ENCODE measurements at places on chromosomes 6 and 20.

- no peak overlapping the region for H3K4me3 ChIP-seq
Observed at GRCh38 chr6:43490523-43490939, 13.2 kb downstream of the TJAP1 start.

DNA sequence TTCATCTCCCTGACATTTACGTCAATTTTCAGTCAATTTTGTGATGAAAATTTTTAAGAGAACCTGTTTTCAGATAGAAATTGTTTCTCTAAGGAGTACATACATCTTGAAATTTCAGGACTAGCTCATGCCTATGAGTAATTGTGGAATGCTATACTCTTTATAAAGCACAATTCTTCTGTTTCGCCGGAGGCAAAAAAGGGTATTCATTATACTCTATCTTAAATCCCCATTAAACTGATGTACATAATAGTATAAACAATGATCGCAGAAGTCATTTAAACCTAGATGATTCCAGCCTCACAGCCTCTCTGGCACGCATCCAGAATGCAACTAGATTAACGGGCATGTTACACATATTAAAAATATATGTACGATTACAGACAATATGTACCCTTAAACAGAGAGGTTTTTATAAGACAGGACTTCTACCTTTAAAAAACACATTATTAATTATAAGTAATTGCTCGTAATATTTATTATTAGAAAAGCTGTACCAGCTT, 62.6 kb downstream of the NRSN1 start:
- DNase-seq, result no peak
- H3K27me3 ChIP-seq, result no peaks in the 10 kb centered on the region
- H3K27ac ChIP-seq, result no peak overlapping the region
- H3K36me3 ChIP-seq, result no peaks in the 10 kb centered on the region
- H3K4me1 ChIP-seq, result no peaks in the 10 kb centered on the region
- no peak overlapping the region for H3K4me3 ChIP-seq

DNA sequence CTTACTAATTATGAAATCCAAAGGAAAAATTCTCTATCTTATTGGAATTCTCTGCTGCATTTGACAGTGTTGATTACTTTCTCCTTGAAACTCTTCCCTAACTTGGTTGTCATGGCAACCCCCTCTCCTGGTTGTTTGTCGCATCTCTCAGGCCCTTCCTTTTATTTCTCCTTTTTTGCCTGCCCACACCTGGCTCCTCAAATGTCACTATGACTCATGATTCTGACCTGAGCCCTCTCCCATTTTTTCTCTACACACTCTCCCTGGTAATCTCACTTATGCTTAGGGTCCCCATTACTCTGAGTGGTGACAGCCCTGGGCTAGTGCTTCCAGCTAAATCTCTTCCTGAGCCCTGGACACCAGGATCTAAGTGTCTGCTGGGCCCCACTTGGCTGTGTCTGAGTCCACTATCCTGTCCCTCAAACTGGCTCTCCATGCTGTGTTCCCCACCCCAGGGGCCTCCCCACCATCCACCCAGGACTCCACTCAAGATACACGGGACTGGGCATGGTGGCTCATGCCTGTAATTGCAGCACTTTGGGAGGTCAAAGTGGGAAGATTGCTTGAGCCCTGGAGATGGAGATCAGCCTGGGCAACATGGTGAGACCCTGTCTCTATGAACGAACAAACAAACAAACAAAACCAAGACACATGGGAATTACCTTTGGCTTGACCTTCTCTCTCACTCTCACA, 16.5 kb upstream of the NNAT start:
- no peaks in the 10 kb centered on the region for H3K36me3 ChIP-seq
- H3K27me3 ChIP-seq, result no peaks in the 10 kb centered on the region
- peaks cover 5% of the 10 kb centered on the region for H3K4me1 ChIP-seq
- no peak overlapping the region for H3K27ac ChIP-seq

DNA sequence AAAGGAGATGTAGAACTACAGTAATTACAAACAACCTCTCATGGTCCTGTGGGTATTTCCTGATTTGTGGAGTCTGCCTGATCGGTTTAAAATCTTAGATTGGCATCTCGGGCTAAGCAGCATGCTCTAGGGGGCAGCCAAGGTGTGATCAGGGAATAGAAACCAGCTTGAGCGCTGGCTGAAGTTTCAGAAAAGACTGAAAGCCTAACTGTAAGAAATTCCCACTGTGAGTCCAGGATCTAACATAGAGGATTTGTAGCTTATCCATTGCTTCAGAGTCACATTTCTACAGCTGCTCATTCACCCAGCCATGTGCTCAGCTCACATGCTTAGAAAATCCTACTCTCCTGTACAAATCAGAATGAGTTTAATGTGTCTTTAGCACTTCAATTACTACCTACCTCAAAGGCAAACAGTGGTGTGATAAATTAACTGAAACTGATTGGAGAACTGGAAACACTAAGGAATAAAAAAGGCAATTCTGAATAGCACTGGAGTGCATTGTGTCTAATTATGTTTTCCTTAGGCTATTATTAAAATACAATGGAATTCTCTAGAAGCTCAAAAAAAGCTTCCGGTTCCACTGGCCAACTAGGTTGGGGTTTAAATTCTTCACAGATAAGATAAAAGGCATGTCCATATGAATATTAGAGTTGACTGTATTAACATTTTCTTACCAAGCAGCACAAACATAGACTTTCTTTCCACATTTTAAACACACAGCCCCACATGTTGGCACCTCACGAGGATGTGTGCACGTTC, 73.8 kb upstream of the MPC1 start:
- no peak overlapping the region for H3K4me3 ChIP-seq
- H3K27me3 ChIP-seq, result no peaks in the 10 kb centered on the region
- no peaks in the 10 kb centered on the region for H3K4me1 ChIP-seq
- H3K27ac ChIP-seq, result no peak overlapping the region
- H3K36me3 ChIP-seq, result no peaks in the 10 kb centered on the region

DNA sequence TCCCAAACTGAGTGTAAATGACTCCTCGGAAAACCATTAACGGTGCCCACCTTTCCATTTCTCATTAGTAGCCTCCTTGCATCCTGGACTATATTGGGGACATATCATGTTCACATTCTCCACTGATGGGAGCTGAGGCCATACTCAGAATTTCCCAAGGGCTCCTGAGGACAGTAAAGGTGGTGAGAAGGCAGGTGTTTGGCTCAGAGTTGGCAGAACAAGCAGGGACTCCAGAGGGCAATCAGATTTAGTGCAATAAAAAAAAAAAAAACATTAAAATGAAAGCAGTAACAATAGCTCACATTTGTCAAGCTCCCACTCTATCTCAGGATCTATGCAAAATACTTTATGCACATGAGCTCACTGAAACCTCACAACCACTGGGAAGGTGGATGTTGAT, 401.4 kb downstream of the MAFB start:
- DNase-seq, result no peak
- H3K4me1 ChIP-seq, result peaks cover 7% of the 10 kb centered on the region
- H3K36me3 ChIP-seq, result no peaks in the 10 kb centered on the region
- H3K27ac ChIP-seq, result no peak overlapping the region
- H3K27me3 ChIP-seq, result no peaks in the 10 kb centered on the region

DNA sequence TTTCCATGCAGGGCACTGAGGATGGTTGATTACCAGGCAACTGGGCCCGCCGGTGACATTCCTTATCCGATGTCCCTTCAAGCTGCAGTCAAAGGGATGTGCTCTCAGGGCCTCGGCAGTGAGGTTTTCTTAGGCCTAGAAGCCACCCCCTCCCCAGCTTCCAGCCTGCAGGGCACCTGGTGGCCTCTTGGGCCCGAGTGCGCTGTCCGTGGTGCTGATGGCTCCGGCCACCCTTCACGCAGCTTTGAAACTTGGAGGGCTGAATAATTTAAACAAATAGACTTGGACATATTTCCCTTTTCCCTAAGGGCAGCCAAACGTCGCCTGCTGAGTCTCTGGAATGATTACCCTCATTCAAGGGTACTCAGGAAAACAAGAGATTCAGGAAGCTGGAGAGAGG, 8.9 kb upstream of the MLN start:
- no peak overlapping the region for H3K27ac ChIP-seq
- H3K36me3 ChIP-seq, result no peaks in the 10 kb centered on the region
- H3K27me3 ChIP-seq, result no peaks in the 10 kb centered on the region
- H3K4me1 ChIP-seq, result peaks cover 3% of the 10 kb centered on the region
- DNase-seq, result peak; percentile 90

DNA sequence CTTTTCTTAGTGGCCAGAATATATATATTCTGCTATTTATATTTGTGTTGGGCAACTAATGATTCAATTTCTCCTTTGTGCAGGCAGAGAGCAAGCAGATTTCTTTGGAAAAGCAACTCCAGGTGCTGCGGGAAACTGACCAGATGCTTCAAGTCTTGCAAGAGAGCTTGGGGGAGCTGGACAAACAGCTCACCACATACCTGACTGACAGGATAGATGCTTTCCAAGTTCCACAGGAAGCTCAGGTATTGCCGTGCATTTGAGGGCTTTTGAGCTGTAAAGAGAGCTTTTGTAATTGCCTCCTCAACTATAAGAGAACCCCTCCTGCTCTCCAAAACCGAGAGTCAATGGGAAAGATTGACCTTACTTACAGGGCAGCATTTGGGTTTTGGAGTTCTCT, 203.5 kb downstream of the UTRN start:
- H3K4me3 ChIP-seq, result no peak overlapping the region
- H3K4me1 ChIP-seq, result no peaks in the 10 kb centered on the region
- peaks cover 4% of the 10 kb centered on the region for H3K36me3 ChIP-seq

GRCh38 chr6:75786152-75786551, 37.1 kb downstream of the MYO6 start:
- H3K27ac ChIP-seq, result no peak overlapping the region
- no peak overlapping the region for H3K4me3 ChIP-seq
- H3K36me3 ChIP-seq, result no peaks in the 10 kb centered on the region
- H3K27me3 ChIP-seq, result no peaks in the 10 kb centered on the region
- no peak for DNase-seq

GRCh38 chr20:59984541-59984940, 26.3 kb downstream of the CDH26 start:
- no peaks in the 10 kb centered on the region for H3K36me3 ChIP-seq
- H3K4me3 ChIP-seq, result no peak overlapping the region
- DNase-seq, result no peak
- peaks cover 2% of the 10 kb centered on the region for H3K4me1 ChIP-seq
- no peak overlapping the region for H3K27ac ChIP-seq
- no peaks in the 10 kb centered on the region for H3K27me3 ChIP-seq

GRCh38 chr20:41314386-41314785, 3.1 kb downstream of the ZHX3 start:
- no peak for DNase-seq
- no peaks in the 10 kb centered on the region for H3K4me1 ChIP-seq
- no peak overlapping the region for H3K4me3 ChIP-seq
- H3K27me3 ChIP-seq, result no peaks in the 10 kb centered on the region
- no peaks in the 10 kb centered on the region for H3K36me3 ChIP-seq
- no peak overlapping the region for H3K27ac ChIP-seq

GRCh38 chr6:34746104-34746846, 11.0 kb upstream of the SNRPC start:
- no peaks in the 10 kb centered on the region for H3K4me1 ChIP-seq
- no peaks in the 10 kb centered on the region for H3K27me3 ChIP-seq
- no peaks in the 10 kb centered on the region for H3K36me3 ChIP-seq
- H3K4me3 ChIP-seq, result no peak overlapping the region
- no peak overlapping the region for H3K27ac ChIP-seq

DNA sequence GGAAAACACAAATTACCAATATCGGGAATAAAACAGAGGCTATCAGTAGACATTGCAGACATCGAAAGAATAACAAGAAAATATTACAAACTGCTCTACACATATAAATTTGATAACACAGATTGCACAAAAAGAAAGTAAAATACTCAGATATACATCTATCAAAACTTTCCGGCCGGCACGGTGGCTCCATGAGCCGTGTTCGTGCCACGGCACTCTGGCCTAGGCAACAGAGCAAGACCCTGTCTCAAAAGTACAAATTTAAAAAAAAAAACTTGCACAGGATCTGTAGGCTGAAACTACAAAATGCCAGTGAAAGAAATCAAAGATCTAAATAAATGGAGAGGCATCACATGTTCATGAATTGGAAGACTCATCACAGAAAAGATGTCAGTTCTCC, 49.4 kb downstream of the SNX5 start:
- H3K4me1 ChIP-seq, result no peaks in the 10 kb centered on the region
- no peak overlapping the region for H3K27ac ChIP-seq
- H3K27me3 ChIP-seq, result no peaks in the 10 kb centered on the region
- DNase-seq, result no peak
- no peak overlapping the region for H3K4me3 ChIP-seq

- peak; percentile 59 for DNase-seq
- no peaks in the 10 kb centered on the region for H3K4me1 ChIP-seq
- no peak overlapping the region for H3K4me3 ChIP-seq
- H3K27ac ChIP-seq, result no peak overlapping the region
- H3K36me3 ChIP-seq, result no peaks in the 10 kb centered on the region
Observed at GRCh38 chr20:59159091-59159490, 4.5 kb upstream of the ZNF831 start.

DNA sequence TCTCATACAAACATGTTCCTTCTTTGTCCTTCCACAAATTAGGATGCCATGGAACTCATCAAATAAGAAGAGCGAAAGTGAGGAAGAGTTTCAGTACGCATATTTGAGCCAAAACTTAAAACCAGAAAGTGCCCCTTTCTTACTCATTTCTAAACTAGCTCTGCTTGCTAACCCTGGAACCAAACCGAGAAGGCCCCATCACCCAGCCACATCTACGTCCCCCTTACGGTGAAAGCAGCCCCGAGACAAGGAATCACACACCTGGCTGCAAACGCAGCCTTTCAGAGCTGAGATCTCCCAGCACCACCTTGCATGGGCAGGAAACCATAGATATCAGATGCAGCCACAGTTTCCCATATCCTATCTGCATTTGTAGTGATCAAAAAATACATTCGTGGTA, 28.5 kb downstream of the TRERF1 start:
- no peak overlapping the region for H3K4me3 ChIP-seq
- peaks cover under 1% of the 10 kb centered on the region for H3K4me1 ChIP-seq
- no peaks in the 10 kb centered on the region for H3K36me3 ChIP-seq
- H3K27me3 ChIP-seq, result no peaks in the 10 kb centered on the region
- H3K27ac ChIP-seq, result no peak overlapping the region

DNA sequence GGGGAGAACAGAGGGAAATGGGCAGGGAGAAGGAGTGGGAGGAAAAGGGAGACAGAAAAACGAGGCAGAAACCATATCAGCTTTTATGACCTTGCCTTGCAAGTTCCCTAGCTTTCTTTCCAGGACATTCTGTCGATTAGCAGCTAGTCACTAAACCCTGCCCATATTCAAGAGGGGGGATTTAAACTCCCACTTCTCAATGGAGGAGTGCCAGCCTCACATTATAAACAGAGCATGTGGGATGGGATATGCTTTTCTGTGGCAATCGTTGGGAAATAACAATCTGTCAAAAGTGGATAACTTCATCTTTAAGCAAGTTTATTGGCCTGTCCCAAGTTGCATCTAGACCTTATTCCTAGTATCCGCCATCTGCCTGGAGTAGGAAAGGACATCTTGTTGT, 57.0 kb upstream of the TMEM170B start:
- no peaks in the 10 kb centered on the region for H3K27me3 ChIP-seq
- H3K4me1 ChIP-seq, result no peaks in the 10 kb centered on the region
- no peak overlapping the region for H3K4me3 ChIP-seq
- no peak for DNase-seq

DNA sequence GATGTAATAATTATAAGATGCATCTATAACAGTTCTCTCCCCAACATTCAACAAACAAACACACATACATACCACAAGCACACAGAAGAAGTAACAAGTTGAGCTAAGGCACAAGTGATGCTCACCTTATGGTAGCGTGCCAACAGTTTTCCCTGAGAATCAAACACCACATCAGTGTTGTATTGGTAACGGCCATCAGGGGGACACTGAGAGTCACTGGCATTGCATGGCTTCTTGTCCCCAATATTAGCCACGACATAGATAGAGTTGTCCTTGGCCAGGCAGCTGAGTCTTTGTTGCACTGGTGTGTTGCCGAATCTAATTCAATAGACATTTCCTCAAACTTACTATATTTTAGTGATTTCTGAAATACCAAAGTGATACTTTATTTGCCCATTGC, 14.8 kb upstream of the VNN1 start:
- H3K27ac ChIP-seq, result no peak overlapping the region
- no peaks in the 10 kb centered on the region for H3K36me3 ChIP-seq
- DNase-seq, result peak; percentile 48
- H3K4me3 ChIP-seq, result no peak overlapping the region
- no peaks in the 10 kb centered on the region for H3K27me3 ChIP-seq
- H3K4me1 ChIP-seq, result no peaks in the 10 kb centered on the region
